Activated CD8-positive, alpha-beta memory T cell treated with anti-CD3 and anti-CD28 coated beads for 1 hour (primary cell): ENCODE measurements at places on chromosomes 12 and 14.

GRCh38 chr14:42140831-42141279 lies 534.2 kb downstream of the LRFN5 start:
- no peak for DNase-seq

DNA sequence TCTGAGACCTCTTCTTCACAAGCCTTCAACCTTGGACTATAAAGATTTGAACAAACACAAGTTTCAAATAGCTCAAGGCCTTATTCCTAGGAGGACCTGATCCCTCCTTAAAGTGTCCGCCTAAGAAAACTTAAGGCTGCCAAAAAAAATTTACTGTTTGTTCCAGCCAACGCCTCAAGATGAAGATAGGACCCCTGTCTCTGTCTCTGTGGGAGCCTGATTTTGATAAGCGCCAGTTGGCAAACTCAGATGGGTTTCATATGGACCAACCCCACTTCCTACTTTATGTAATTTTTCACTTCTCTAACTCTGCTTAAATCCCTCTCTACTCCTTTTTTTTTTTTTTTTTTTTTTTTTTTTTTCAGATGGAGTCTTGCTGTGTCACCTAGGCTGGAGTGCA lies 11.0 kb downstream of the FKBP3 start:
- no peak for DNase-seq

GRCh38 chr14:38547961-38548490 lies 292.1 kb upstream of the CLEC14A start:
- DNase-seq = no peak

- no peak for DNase-seq
Observed at GRCh38 chr12:72746048-72746447, 473.9 kb downstream of the TRHDE start.

DNA sequence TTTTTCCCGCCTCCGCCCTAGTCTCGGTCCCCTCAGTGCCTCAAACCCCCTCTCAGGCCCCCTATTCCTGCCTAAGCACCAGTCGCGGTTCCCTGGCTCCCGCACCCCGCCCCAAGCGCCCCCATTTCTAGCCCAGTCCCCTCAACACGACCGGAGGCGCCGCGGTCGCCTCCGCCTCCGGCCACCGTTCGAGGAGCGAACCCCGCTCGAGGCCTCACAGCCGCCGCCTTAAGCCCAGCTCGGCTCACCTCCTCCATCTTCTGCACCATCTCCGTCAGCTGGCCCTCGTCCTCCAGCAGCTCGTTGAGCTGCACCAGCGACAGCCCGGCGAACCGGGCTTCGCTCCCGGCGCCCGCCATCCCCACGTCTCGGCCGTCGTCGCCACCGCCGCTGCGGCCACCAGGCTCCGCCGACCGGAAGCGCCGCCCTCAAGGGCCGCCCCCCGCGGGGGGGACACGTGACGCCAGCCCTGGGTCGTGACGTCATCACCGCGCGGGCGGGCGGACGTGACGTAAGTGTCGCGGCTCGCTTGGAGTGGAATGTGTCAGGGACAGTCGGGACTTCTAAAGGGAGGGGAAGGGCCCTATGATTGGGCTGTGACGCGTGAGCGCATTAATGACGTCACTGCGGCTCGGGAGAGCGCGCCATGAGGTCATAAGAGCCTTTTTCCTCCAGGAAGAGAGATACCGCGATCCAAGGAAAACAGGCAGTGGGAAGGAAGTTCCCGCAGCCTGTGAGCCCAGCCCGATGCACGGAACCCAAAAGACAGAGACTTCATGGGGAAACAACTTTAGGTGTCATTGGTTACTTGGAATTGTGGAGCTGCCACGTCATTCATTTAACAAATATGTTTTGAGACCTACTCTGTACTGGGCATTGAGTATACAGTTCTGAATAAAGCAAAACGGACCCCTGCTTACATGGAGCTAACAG lies at the start of gene VPS37B:
TSS of gene VPS37B (minus strand) at position 421 of the 933 bp plus-strand sequence. CDS start at position 359, 62 bp downstream.
- peak; percentile 76 for DNase-seq

DNA sequence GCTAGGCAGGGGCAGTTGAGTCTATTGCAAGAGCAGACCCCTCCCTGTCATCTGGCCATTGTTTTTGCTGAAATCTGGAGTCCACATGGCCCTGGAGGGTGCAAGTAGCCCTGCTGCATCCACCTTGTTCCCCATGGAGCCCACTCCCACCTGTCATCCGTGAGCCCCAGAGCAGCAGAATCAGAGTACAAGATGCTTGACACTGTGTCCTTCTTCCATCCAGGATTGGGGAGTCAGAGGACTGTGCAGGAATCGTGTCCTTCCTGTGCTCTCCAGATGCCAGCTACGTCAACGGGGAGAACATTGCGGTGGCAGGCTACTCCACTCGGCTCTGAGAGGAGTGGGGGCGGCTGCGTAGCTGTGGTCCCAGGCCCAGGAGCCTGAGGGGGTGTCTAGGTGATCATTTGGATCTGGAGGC lies 8.8 kb downstream of the DHRS2 start:
- DNase-seq = no peak

DNA sequence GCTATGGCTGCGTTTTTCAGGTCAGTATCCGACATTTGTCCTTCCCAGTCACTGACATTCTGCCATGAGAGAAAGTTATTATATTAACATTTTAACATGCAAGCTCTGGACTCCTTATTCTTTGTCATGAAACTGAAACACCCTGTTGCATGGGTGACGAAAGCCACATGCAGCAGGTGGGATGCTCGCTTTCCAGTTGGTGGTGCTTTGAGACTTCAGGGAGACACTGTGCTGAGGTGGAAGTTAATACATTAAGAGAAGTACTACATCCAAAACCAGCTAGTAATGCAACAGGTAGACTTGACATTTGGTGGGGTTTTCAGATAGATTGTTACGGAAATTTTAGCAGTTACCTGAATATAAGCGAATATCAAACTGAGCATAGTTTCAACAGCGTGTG lies 32.8 kb upstream of the AMN start:
- no peak for DNase-seq

- no peak for DNase-seq
Observed at GRCh38 chr12:78600541-78600940, 264.0 kb upstream of the SYT1 start.

GRCh38 chr14:30312214-30312613 lies 246.7 kb upstream of the G2E3 start:
- DNase-seq = no peak

DNA sequence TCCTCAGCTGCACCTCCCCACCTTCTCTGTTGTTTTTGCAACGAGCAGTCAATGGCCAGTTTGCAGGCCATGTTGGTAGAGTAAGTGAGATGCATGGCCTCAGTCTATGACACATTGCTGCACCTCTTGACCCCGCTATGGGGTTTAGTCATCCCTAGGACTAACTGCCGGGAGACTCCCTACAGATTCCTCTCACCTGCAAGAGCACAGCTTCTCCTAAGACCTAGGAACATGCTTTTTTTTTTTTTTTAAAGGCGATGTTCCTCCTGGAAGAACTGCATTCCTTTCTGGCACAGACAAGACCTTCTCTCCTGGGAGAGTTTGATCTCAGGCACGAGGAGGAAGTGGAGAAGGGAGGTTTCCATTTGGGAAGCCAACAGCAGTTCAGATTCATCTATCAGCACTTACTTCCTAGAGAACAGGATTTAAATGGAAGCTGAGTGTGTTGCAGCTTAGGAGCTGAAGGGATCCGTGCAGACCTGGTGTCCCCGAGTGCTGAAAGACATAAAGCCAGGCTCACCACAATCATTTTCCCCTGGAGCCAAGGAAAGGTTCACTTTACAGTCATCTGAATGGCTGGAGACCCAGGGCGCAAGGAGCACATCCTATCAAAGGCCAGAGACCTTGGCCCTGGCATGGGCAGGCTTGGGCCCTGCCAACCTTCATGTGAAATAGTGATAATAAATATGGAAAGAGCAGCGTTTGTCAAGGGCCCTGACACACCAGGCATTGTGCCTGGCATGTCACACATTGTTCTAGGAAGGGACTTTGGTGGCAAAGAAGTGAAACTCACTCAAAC lies 104.1 kb downstream of the LGMN start:
- DNase-seq = no peak

GRCh38 chr14:59463787-59464485 lies 1.2 kb downstream of the GPR135 start:
- no peak for DNase-seq

DNA sequence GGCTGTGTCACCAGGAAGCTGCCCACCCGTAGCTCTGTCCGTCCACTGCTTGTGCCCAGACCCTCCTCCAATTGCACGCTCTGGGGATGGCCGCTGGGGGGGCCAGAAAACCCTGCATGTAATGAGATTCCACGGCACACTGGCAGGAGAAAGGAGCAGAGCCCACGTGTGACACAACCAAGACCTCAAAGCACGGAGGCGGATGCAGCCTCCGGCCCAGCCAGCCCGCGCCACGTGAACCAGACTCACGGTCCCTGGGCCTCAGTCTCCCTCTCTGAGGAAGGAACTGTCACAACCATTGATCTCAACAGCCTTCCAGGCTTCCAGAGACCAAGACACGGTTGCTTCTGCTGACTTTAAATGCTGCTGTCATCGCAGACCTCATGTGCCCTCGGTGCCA lies 14.4 kb downstream of the ANHX start:
- DNase-seq = no peak

DNA sequence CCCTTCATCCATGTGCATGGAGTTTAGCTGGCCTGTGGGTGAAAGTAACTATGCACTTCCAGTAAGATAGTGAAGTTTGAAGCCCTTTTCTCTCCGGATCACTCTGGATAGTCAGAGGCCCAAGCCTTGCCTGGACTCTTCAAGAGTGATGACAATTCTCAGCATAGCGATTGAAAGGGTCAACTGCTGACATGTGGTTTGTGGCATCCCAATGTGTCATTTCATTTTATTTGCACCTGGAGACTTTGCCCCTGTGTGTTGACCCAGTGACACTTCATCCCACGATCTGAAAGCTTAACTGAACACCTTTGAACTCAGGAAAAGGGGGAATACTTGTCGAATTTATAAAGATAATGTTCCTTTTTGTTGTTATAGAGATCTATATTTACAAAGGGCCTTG lies 711.9 kb upstream of the TMEM132C start:
- no peak for DNase-seq

- no peak for DNase-seq
Observed at GRCh38 chr12:76942267-76942666, 63.4 kb upstream of the CSRP2 start.

GRCh38 chr14:52025310-52025709 lies 36.0 kb downstream of the RTRAF start:
- DNase-seq = no peak

- no peak for DNase-seq
Observed at GRCh38 chr14:105885561-105886320, 359.4 kb downstream of the TMEM121 start.

DNA sequence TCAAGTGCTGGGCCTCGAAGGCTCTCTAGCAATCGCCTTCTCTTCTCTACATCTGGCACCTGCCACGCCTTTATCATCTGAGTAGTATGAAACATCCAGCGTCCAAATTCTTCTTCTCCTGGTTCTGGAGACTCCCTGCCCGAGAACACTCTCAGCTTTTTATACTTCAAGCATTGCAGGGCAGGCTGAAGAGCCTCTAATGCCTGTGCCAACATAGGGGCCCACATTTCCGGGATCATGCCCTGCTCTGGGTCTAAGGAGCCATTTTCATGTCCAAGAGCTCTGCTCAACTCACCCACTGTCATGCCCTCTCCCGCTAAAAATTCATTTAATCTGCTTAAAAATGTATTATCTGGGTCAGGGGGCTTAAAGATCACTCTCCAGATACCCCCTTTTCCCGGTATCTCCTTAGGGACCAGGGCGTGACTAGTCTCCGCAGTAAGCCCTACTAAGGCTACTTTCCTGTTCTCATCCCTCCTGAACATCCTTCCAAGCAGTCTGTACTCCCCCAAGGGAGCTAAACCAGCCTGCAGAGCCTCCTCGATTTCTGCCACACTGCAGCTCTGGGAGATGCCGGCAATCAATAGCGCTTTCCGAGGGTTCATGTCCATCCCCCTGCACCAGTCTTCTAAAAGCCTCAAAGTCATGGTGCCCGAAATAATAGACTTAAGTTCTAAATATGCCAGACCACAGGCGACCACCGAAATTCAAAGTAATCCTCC lies 940 bp downstream of the MOAP1 start:
- no peak for DNase-seq

DNA sequence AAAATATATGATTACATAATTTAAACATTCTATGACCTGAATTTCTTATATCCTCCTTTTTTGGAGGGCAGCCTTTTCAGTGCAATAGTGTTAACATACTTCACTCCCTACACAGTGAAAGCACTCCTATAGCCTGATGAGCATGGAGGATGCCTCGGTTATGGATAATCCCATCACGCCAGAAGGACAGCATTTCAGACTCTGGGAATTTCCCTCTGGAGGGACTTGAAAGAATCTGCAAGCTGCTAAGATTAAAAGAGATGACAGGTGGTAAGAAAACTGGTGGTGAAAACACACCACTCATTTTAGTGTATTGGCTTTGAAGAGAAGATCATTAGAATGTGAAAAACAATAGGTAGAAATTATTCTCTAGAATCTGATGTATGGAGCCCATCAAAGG lies 99.3 kb upstream of the LMNTD1 start:
- DNase-seq = no peak

GRCh38 chr12:92943482-92944250 lies 14.6 kb upstream of the EEA1 start:
- DNase-seq = no peak

- DNase-seq = no peak
Observed at GRCh38 chr12:83083616-83084015, 396.9 kb downstream of the TMTC2 start.

DNA sequence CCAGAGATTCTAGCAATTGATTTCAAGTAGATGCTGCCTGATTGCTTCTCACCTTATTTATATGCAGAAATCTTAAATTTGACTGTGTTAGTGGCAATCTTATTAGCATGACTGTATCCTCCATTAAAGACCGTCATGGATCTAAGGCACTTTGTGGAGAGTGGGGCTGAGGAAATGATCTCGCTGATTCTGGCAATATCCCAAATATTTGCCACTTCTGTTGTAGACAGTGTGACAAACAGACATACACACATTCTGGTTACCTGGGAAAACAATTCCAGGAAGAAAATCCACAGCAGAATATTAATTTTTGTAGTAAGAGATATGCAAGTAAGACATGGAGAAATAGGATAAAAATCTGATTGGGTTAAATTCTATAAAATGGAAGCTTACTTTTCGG lies 269.0 kb upstream of the G2E3 start:
- no peak for DNase-seq

GRCh38 chr12:22318108-22318737 lies 16.3 kb downstream of the ST8SIA1 start:
- no peak for DNase-seq

- no peak for DNase-seq
Observed at GRCh38 chr12:121963341-121964018, 45.1 kb downstream of the CFAP251 start.

- DNase-seq = no peak
Observed at GRCh38 chr14:21255385-21256101, 13.7 kb downstream of the HNRNPC start.

- no peak for DNase-seq
Observed at GRCh38 chr14:40981247-40981646, 625.4 kb upstream of the LRFN5 start.

GRCh38 chr12:49126852-49127763 lies 4.1 kb downstream of the TUBA1B start:
- no peak for DNase-seq

DNA sequence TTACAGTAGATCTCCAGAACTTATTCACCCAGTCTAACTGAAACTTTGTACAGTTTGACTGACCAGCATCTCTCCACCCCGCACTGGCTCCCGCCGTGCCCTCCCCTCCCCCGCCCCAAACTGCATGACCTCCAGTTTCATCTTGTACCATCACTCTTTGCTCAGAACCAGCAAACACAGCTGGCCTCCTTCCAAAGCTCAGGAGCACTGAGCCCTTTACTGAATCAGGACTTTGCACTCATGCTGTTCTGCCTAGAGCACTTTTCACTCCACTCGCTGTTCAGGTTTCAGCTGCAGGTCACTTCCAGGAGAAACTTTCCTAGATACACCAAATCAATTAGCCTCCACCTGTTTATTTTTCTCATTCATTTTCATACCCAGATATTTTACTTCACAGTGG lies 455.3 kb upstream of the PDE3A start:
- no peak for DNase-seq
